ENCODE measurements at places on chromosomes 1 and 21.
A peak's percentile ranks its signal among the peaks of the same experiment; 100 is the strongest.

- H3K27ac ChIP-seq, result no peak overlapping the region
- peaks cover 3% of the 10 kb centered on the region for H3K27me3 ChIP-seq
- DNase-seq, result no peak
- H3K4me1 ChIP-seq, result peaks cover 8% of the 10 kb centered on the region
- H3K36me3 ChIP-seq, result no peaks in the 10 kb centered on the region
These were observed 436.8 kb upstream of the NR5A2 start for GRCh38 chr1:199590708-199591107.

- H3K4me3 ChIP-seq, result no peak overlapping the region
- DNase-seq, result no peak
- peaks cover 15% of the 10 kb centered on the region for H3K4me1 ChIP-seq
- H3K27me3 ChIP-seq, result no peaks in the 10 kb centered on the region
- peaks cover 14% of the 10 kb centered on the region for H3K36me3 ChIP-seq
These were observed 7.4 kb downstream of the PIGM start for GRCh38 chr1:160024195-160024905.

DNA sequence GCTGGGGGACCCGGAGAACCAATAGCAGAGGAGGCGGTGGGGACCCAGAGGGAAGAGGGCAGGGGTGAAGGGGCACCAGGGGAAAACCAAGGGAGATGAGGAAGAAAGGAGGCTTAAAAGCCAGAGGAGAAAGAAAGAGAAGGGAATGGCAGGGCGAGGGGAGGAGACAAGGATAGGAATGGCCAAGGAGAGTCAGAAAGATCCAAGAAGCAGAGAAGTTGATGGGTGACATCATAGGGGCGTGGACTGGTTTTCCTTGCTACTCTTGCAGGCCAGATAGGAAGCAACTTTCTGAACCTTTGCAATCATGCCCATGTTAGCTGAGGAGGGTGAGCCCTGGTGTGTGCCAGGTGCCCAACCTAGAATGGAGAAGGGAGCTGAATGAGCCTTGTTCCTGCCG is 5.4 kb downstream of the NPR1 start:
- peaks cover 6% of the 10 kb centered on the region for H3K4me1 ChIP-seq
- peaks cover 32% of the 10 kb centered on the region for H3K27me3 ChIP-seq
- H3K27ac ChIP-seq, result no peak overlapping the region
- no peak for DNase-seq
- H3K4me3 ChIP-seq, result no peak overlapping the region
- H3K36me3 ChIP-seq, result no peaks in the 10 kb centered on the region

DNA sequence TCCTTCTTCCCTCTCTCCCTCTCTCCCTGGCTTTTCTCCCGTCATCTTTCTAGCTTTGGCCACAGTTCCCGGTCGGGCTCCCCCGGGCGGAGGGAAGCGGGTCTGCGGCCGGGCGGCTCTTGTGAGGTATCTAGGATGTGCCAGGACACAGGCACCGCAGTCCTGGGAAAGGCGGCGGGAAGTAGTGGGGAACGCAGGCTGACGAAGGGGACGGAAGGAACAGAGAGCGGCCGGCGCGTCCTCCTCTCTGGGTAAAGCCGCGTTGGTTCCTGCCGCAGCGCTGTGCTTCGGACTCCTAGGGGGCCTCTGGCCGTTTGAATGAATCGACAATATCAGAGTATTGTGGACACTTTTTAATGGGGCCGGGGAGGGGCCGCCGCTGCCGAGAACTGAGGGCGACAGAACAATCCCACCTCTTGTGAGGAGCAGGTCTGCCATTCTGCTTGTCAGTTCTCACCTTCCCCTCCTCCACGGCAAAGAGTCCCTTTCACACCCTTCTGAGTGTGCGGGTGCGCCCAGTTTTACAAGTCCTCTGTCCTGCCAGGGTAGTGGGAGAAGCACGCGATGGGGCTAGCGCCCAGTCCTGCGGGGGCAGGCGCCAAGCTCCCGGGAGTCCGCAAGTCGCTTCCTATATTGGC is 1.2 kb upstream of the LHX9 start:
- no peaks in the 10 kb centered on the region for H3K36me3 ChIP-seq
- H3K4me1 ChIP-seq, result peaks cover 87% of the 10 kb centered on the region
- peak; percentile 61 for DNase-seq
- H3K27ac ChIP-seq, result no peak overlapping the region

DNA sequence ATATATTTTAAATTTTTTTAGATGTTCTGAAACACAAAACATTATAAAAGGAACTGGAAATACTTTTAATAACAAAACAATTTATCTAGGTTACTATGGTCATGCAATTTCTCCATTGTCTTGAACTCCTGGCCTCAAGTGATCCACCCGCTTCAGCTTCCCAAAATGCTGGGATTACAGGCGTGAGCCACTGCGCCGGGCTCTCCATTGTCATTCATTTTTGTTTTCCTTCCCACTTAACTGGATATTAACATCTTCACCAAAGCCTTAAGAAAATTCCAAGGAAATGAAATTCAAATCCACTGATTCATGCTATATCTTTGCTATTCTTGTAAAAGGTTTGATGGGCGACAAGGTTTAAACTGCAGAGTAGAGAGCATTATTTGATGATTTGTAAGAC is 279.5 kb upstream of the PKN2 start:
- H3K27me3 ChIP-seq, result no peaks in the 10 kb centered on the region
- no peak overlapping the region for H3K4me3 ChIP-seq
- H3K36me3 ChIP-seq, result no peaks in the 10 kb centered on the region
- H3K4me1 ChIP-seq, result peaks cover 3% of the 10 kb centered on the region
- H3K27ac ChIP-seq, result no peak overlapping the region
- no peak for DNase-seq

DNA sequence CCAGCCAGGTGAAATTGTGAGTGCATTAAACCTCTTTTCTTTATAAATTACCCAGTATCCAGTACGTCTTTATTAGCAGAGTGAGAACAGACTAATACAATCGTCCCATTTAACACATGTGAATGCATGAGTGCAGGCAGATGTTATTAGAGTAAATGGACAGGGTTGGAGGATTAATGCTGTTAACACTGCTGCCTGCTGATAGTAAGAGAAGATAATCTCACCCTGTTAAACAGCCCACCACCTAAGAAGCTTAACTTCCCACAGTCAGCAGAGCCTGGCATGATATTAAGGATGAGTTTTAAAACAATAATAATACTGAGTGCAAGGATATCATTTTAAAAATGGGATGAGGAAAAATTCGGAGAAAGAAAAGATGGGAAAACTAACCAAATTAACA is 181.4 kb upstream of the LHX8 start:
- no peaks in the 10 kb centered on the region for H3K27me3 ChIP-seq
- no peaks in the 10 kb centered on the region for H3K4me1 ChIP-seq
- no peak overlapping the region for H3K4me3 ChIP-seq
- H3K27ac ChIP-seq, result no peak overlapping the region
- no peaks in the 10 kb centered on the region for H3K36me3 ChIP-seq

- no peak overlapping the region for H3K4me3 ChIP-seq
- no peaks in the 10 kb centered on the region for H3K27me3 ChIP-seq
- H3K36me3 ChIP-seq, result no peaks in the 10 kb centered on the region
- no peak for DNase-seq
- H3K27ac ChIP-seq, result no peak overlapping the region
- H3K4me1 ChIP-seq, result peaks cover 10% of the 10 kb centered on the region
These were observed 43.4 kb upstream of the RHOU start for GRCh38 chr1:228691926-228692325.

DNA sequence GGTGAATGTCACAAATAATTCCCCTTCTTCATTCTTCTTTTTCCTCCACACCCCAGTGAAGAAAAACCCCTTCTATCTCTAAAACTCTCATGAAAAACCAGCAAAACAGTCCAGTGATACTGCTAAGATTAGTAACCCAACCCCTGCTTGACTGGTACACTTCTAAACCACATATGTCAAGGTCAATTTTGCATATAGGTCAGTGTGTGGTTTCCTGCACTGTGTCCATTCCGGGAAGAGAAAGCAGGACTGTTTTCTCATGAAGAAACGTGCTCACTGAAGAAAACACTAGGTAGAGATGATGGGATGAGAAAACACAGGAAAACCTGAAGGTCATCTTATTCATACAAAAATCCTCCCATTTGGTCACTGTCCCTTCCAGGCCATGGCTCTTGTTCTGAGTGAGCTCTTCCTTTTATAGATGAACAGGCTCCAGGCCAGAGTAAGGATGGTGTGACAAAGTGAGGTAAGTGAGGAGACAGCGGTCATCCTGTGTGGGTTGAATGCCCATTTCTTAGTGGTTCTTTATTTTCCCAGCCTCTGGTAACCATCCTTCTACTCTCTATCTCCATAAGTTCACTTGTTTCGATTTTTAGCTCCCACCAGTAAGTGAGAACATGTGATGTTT is 122.7 kb downstream of the FASLG start:
- H3K4me3 ChIP-seq, result no peak overlapping the region
- peaks cover 25% of the 10 kb centered on the region for H3K4me1 ChIP-seq
- no peaks in the 10 kb centered on the region for H3K36me3 ChIP-seq
- H3K27me3 ChIP-seq, result peaks cover 3% of the 10 kb centered on the region
- no peak overlapping the region for H3K27ac ChIP-seq

GRCh38 chr1:96281491-96281890 is 440.1 kb upstream of the PTBP2 start:
- no peak for DNase-seq
- no peaks in the 10 kb centered on the region for H3K36me3 ChIP-seq

DNA sequence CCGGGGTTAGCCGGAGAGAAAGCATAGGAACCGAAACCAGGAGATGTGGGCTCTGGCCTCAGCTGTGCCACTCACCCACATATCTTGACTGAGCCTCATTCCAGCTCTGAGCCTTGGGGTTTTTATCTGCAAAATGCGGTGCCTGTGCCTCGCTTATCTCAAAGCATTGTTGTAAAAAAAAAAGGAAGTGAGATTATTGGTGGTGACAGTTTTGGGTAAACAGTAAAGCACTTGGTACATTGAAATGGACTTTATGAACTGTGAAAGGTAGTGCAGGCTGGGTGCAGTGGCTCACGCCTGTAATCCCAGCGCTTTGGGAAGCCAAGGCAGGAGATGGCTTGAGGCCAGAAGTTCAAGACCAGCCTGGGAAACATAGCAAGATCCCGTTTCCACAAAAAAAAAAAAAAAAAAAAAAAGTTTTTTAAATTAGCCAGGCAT is 3.8 kb downstream of the PTAFR start:
- no peak overlapping the region for H3K27ac ChIP-seq
- H3K36me3 ChIP-seq, result no peaks in the 10 kb centered on the region
- DNase-seq, result no peak
- H3K4me1 ChIP-seq, result peaks cover 44% of the 10 kb centered on the region
- peaks cover 35% of the 10 kb centered on the region for H3K27me3 ChIP-seq

GRCh38 chr1:111596499-111596898 is 23.1 kb upstream of the RAP1A start:
- H3K27ac ChIP-seq, result peak overlapping the region; percentile 84
- peak overlapping the region; percentile 10 for H3K4me3 ChIP-seq
- no peaks in the 10 kb centered on the region for H3K27me3 ChIP-seq
- peak; percentile 64 for DNase-seq

- peaks cover 3% of the 10 kb centered on the region for H3K4me1 ChIP-seq
- DNase-seq, result no peak
- peaks cover 2% of the 10 kb centered on the region for H3K36me3 ChIP-seq
- H3K27ac ChIP-seq, result no peak overlapping the region
These were observed 113.8 kb downstream of the CAMTA1 start for GRCh38 chr1:6898974-6899539.

All from activated T-cell treated with anti-CD3 and anti-CD28 coated beads, Interleukin-2, amount 50 U/mL, for 24 hours (primary cell).